AG09309 (cell line): ENCODE measurements at places on chromosomes 16 and 17.

GRCh38 chr17:81640011-81640410 is 3.0 kb downstream of the TSPAN10 start:
- no peak for DNase-seq

GRCh38 chr17:79317916-79318315 is 243.3 kb downstream of the ENGASE start:
- no peak for DNase-seq

- DNase-seq: no peak
Observed at GRCh38 chr17:385836-386140, 33.2 kb upstream of the RPH3AL start.

DNA sequence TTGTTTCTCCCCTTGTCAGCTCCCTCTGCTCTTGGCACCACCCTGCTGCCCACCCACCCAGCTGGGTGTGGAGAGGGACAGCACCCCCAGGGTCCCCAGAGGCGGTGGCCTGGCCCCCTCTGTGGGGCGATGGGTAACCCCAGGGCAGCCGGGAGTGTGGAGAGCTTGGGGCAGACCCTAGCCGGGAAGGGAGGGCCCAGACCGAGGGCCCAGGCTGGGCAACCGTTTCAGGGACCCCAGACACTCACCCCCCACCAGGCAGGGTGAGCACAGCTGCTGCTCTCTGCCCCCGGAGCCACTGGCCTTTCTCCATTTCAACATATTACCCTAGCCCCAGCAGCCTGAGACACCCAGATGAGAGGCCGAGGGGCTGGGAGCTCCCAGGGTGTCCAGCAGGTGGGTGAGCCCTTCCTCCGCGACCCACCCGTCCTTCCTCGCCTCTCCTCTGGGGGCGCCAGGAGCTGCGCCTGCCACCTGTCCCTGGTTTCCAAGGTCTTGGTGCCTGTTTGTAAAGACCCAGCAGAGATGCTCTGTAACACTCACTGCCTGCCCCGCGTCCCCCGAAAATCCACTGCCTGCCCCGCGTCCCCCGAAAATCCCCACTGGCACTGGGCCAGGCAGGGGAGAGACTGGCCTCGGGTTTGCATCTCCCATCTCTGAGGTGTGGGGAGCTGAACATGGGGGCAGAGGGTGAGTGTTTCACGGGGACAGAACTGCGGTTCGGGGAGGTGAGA is 45.4 kb downstream of the BAHCC1 start:
- no peak for DNase-seq

GRCh38 chr17:252456-252855 is 71.0 kb upstream of the DOC2B start:
- no peak for DNase-seq
